ENCODE measurements at places on chromosomes 11 and 22. TPM values are rescaled to one million over a fixed set of nuclear protein-coding genes. Genes with fewer than 3 reads are reported as not detected.

TSSK2 gene
- total RNA-seq, result not detected

GPR83 gene
- total RNA-seq, result 0.15 TPM

SLC22A25 gene
- total RNA-seq, result not detected

CCS gene
- 25.3 TPM for total RNA-seq

CRYAB gene
- not detected for total RNA-seq

MUC2 gene
- total RNA-seq, result not detected

UPB1 gene
- 0.21 TPM for total RNA-seq

RIMBP3C gene
- 0.34 TPM for total RNA-seq

MS4A6E gene
- not detected for total RNA-seq

TST gene
- 6.9 TPM for total RNA-seq

TSPAN32 gene
- 2.1 TPM for total RNA-seq

PRR5 gene
- total RNA-seq, result 19.7 TPM

DNA sequence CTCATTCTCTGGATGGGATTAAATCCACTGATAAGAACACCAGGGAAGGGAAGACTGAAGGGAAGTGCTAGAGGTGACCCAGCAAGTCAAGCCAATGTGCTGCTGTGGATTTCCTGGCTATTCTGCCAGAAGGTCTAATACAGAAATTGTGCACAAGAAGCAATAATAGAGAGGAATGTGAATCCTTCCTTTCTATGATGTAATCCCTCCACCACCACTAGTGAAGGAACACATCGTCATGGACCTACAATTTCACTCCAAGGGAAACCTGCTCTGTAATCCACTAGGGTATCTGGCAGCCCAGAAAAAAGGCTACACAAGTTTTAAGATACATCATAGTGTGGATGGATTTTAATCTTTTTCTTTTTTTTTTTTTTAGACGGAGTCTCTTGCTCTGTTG, 17.4 kb downstream of the LARGE2 start:
- no peak overlapping the region for H3K27ac ChIP-seq
- H3K4me1 ChIP-seq, result no peaks in the 10 kb centered on the region
- no peaks in the 10 kb centered on the region for H3K27me3 ChIP-seq
- H3K4me3 ChIP-seq, result no peak overlapping the region
- DNase-seq, result no peak

DNA sequence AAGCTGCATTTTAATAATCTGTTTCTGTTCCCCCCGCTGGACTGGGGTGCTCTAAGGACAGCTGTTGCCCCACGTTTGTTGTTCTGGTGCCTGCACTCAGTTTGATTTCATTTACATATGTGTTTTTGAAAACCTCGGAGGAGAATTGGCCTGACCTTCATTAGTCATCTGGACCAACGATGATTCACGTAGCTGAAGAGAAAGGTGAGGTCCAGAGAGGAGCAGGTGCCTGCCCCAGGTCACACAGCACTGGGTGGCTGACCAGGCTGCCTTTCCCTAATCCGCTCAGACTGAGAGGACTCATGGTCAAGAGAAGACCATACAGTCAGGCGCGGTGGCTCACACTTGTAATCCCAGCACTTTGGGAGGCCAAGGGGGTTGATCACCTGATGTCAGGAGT, 3.8 kb downstream of the CSDC2 start:
- H3K4me3 ChIP-seq, result no peak overlapping the region
- peaks cover 21% of the 10 kb centered on the region for H3K27me3 ChIP-seq
- H3K27ac ChIP-seq, result no peak overlapping the region
- no peak for DNase-seq

DNA sequence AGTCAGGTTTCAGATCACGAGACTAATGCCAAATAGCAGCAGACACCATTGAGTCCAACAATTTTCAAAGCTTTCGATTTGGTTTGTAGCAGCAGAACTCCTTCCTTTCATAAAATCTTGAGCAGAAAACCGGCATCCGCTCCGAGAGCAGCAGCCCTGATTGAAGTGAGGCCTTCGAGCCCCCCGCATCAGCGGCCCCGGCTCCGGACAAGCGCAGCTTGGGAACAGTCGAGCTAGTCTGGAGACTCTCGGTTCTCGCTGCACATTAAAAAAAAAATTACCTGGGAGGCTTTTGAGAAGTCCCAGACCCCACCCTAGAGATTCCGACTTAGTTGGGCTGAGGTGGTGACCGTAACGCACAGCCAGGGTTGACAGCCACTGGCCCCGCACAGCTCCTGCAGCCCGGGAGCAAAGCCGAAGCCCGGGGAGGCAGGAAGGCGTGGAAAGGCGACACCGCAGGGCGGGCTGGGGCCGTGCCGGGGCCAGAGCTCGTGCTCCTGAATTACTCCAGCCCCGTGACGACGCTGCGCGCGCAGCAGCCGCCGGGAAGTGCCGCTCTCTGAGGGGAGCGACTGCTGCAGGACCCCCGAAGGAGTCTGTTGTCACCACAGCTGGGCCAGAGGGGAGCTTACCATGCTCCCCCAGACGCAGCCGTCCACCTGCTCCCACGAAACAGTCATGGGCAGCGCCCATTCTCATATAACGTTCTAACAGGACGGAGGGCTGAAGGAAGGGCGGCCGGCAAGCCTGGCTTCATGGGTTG, 57.8 kb downstream of the SPATA19 start:
- H3K27me3 ChIP-seq, result peaks cover 23% of the 10 kb centered on the region
- no peak overlapping the region for H3K4me3 ChIP-seq

DNA sequence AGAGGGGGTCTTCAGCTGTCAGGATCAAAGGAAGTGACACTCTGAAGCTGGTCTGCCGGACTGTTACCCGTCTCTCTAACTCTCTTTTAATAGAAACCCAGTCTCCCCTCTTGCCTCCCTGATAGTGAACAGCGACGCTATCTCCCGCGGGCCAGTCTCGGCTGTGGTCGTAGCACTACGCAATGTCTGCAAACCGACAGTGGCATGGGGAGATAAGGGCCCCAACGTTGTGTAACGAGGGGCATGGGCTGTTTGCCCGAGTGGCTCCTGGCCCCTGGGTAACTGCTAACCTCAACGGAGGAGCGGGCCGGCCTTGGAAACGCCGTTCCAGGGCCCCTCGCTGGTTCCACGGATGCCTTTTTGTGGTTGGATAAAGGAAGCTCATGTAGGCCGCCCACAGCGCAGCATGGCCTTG, 23.3 kb downstream of the ZBTB16 start:
- peaks cover 17% of the 10 kb centered on the region for H3K27me3 ChIP-seq
- H3K4me1 ChIP-seq, result peaks cover 42% of the 10 kb centered on the region
- no peak for DNase-seq
- H3K27ac ChIP-seq, result no peak overlapping the region

DNA sequence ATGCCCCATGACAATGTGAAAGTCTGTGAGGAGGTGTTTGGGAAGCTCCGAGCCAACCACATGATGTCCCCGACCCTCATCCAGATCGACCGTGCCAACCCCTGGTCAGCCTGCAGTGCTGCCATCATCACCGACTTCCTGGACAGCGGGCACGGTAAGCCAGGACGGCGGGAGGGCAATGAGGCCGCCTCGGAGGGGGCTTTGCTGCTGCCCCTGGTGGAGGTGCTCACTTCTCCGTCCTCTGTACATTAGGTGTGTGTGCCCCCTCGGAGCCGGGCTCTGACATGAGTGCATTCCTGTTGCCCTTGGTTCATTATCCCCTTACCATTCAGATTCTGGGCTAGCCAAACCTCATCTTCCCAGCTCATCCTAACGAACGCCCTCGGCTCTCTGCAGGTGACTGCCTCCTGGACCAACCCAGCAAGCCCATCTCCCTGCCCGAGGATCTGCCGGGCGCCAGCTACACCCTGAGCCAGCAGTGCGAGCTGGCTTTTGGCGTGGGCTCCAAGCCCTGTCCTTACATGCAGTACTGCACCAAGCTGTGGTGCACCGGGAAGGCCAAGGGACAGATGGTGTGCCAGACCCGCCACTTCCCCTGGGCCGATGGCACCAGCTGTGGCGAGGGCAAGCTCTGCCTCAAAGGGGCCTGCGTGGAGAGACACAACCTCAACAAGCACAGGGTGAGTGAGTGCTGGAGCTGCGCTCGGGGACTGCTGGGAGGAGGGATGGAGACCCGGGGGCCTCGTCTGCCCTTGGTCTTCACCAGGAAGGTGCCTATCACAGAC, 13.8 kb downstream of the ADAMTS15 start:
- no peaks in the 10 kb centered on the region for H3K36me3 ChIP-seq
- no peak for DNase-seq
- no peaks in the 10 kb centered on the region for H3K27me3 ChIP-seq
- no peak overlapping the region for H3K27ac ChIP-seq

- H3K4me3 ChIP-seq, result no peak overlapping the region
- H3K27me3 ChIP-seq, result peaks cover 2% of the 10 kb centered on the region
- no peaks in the 10 kb centered on the region for H3K36me3 ChIP-seq
- DNase-seq, result no peak
- H3K4me1 ChIP-seq, result peaks cover 7% of the 10 kb centered on the region
Observed at GRCh38 chr11:64621283-64622019, 30.4 kb downstream of the SLC22A12 start.

- no peaks in the 10 kb centered on the region for H3K4me1 ChIP-seq
- peaks cover 35% of the 10 kb centered on the region for H3K27me3 ChIP-seq
- no peak for DNase-seq
Observed at GRCh38 chr11:75632450-75632849, 36.4 kb downstream of the MAP6 start.

DNA sequence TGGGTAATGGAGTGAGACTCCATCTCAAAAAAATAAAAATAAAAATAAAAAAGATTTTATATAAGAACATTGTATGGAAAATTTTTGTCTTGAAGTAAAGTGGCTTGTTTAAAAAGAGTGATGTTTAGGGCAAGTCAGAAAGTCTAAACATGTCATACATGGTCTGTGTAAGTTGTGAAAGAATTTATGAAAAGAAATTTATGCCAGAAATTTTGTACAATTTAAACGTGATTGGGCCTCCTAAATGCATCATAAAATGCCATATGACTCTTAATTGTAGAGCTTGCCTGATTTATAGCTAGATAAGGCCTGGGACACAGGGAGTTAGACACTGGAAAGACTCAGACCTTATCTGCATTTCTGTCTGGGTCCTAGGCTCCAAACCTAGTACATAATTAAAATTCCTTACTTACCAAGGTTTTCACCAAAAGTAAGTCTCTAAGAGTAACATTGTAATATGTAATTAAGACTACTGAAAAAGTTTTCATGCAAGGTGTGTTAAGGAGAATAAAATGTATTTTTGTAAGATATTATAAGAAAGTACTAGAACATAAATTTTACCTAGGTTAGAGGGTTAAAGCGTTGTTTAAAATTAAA, 110.5 kb downstream of the AASDHPPT start:
- no peak for DNase-seq
- no peaks in the 10 kb centered on the region for H3K27me3 ChIP-seq
- no peaks in the 10 kb centered on the region for H3K4me1 ChIP-seq
- H3K4me3 ChIP-seq, result no peak overlapping the region

DNA sequence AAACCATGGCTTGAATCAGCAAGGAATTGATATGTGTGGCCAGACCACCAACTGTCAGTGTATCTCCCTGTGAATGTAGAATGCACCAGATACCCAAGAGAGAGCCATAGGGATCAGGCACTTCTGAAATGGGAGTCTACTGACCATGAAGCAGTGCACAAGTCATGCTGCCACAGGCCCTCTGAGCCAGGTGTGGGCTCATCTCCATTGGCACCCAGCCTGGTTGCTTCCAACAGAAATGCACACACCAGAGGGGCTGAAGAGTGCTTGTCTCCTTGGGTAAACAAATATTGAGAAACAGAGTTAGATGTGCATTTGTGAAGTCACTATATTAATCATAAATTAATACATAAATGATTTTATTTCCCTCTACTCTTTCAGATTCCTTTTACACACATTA, 28.4 kb upstream of the PANX1 start:
- H3K4me1 ChIP-seq, result no peaks in the 10 kb centered on the region
- H3K27ac ChIP-seq, result no peak overlapping the region
- DNase-seq, result no peak

DNA sequence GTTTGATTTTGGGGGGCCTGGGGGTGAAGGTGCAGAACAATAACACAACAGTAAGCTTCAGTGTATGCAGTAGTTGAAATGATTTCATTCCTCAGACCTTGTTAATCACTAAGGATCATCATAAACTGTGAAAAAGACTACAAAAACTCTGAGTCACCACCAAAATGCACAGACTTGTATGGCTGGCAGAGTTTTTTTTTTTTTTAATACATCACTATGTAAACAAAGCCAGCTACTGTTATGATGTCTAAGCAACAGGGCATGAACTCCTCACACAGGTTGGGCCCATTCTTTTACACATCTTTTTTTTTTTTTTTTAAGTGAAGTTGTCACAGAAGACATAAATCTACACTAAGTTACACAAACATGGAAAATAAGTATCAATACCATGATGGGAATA, 311.9 kb downstream of the GUCY1A2 start:
- no peak overlapping the region for H3K4me3 ChIP-seq
- H3K36me3 ChIP-seq, result no peaks in the 10 kb centered on the region
- no peak overlapping the region for H3K27ac ChIP-seq
- no peaks in the 10 kb centered on the region for H3K27me3 ChIP-seq

DNA sequence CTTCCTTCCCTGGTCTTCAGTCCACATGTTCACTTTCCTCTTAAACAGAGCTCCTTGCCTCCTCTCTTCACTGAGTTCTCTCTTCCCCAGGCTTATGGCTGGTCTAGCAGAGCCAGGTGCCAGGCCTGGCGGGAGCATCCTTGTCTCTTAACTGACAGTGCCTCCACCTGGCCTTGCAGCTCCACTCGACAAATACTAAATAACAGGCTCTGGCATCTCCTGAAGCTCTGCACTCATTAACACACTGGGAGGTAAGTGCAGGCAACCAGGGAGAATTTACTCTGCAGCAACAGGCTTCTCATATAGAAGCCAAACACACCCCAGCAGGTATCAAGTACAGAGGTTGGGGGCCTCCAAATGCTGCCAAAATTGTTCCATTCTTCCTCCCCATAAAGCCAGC, 438.1 kb downstream of the SOX6 start:
- no peak overlapping the region for H3K4me3 ChIP-seq
- DNase-seq, result no peak
- no peaks in the 10 kb centered on the region for H3K27me3 ChIP-seq

DNA sequence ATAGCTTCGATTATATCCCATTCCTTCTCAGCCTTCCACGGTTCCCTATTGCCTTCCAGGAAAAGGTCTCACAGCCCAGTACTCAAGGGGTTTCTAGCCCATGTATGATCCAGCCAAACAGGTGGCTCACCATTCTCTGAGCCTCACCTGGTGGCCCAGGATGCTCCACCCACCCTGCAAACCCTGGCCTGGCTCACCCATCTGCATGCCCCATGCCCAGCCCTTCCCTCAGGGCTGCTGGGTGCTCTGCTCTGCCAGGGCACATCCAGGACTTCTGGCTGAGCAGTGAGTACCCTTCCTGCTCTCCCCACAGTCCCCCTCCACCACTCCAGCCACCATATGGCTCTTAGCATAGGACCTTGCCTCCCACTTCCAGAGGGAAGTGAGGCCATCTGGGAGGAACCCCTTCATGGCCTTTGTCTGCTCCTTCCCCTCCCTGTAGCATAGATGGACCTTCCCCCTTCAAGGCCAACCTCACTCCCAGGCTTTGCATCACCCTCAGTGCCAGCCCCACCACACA, 5.8 kb upstream of the RCOR2 start:
- peaks cover 27% of the 10 kb centered on the region for H3K27me3 ChIP-seq
- DNase-seq, result no peak
- H3K36me3 ChIP-seq, result no peaks in the 10 kb centered on the region

GRCh38 chr11:117366875-117367274, 39.2 kb downstream of the CEP164 start:
- H3K4me3 ChIP-seq, result no peak overlapping the region
- H3K27ac ChIP-seq, result no peak overlapping the region

- H3K4me3 ChIP-seq, result no peak overlapping the region
- no peaks in the 10 kb centered on the region for H3K36me3 ChIP-seq
- H3K27me3 ChIP-seq, result peaks cover 11% of the 10 kb centered on the region
- H3K27ac ChIP-seq, result no peak overlapping the region
- no peak for DNase-seq
- H3K4me1 ChIP-seq, result no peaks in the 10 kb centered on the region
Observed at GRCh38 chr11:12745787-12746186, 71.6 kb downstream of the TEAD1 start.
